ENCODE measurements at places on chromosomes 3 and 15.
A peak's percentile ranks its signal among the peaks of the same experiment; 100 is the strongest.

GRCh38 chr3:120169407-120169806 lies 75.2 kb upstream of the GSK3B start:
- DNase-seq = no peak

- DNase-seq = no peak
These were observed 92.0 kb downstream of the ZPLD1 start for GRCh38 chr3:102526865-102527264.

DNA sequence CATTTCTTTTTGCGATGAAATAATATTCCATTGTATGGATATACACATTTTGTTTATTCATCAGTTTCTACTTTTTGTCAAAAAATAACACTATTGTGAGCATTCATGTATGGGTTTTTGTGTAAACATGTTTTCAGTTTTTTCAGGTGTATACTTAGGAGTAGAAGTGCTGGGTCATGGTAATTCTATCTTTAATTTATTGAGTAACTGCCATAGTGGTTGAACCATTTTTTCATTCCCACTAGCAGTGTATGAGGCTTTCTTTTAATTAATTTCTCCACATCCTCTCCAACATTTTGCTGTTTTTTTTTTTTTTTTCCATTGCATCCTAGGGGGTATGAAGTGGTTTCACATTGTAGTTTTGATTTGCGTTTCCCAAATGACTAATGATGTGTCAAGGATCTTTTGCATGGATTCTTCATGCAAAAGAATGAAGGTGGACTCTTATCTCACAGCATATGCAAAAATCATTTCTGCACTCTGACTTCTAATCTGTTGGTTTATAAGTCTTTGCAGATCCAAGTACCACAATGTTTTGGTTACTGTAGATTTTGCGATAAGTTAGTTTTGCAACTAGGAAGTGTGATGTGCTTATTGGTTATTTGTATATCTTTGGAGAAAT lies 12.6 kb downstream of the ATP2C1 start:
- DNase-seq = peak; percentile 39

- DNase-seq = no peak
These were observed 3.5 kb upstream of the ROPN1B start for GRCh38 chr3:125965505-125965904.

- no peak for DNase-seq
These were observed 136.3 kb upstream of the PRR20G start for GRCh38 chr3:127423856-127424765.

GRCh38 chr3:48756640-48757039 lies 39.6 kb upstream of the IP6K2 start:
- no peak for DNase-seq

DNA sequence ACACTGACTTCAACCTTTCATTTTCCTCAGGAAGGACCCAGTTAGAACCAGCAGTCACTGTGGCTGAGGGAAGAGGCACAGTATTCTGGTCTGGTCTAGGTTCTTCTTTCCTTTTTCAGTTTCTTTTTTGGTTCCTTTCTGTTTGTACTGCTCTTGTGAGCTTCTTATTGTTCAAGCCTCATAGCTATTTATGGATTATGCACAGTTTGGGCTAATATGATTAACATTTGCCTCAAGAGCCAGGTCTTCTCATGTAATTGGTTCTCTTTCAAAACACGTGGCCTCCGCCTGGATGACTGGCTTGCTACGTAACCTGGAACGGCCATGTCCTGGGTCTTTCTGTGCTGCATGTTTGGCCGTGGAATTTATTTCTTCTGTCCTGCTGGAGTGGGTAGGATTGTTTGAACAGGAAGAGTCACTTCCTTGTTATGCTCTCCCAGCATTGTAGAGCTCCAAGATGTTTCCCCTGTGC lies 43.3 kb downstream of the RBMS3 start:
- peak; percentile 76 for DNase-seq

DNA sequence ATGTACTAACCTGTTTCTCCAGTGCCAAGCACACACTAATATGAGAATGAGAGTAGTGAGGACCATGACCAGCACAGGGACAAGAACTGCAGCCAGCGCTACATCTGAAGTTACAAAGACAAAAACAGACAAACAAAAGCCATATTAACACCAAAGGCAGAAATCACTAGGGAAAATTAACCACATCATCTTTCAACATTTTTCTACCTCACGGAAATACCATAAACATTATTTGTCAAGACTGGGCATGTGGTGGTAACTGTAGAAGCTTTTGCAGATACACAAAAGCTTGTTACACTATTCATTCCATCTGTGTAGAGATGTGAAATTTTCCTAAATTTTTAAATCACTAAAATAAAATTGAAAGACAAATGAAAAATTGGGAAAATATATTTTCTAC lies 44.9 kb downstream of the ST3GAL6 start:
- DNase-seq = no peak

- DNase-seq = peak; percentile 66
These were observed 9.5 kb upstream of the SEMA7A start for GRCh38 chr15:74443100-74443909.

DNA sequence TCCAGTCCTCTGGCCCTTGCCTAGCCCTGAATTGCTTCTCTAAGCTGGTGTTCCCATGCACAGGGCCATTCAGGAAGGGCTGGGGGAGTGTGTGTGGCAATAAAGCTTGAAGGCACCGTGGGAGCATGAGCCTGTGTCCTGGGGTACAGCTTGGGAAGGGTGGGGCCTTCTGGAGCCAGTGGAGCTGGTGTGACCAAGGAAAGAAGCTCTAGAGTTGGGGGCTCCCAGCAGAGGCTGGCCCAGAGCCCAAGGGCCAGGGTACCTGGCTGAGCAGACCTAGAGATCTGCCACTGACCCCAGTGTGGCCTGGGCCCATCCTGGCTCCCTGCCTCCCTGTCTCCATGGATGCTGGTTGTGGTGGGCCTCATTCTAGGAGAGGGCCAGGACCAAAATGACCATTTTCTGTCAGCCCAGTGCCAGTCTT lies 8.1 kb downstream of the ABTB1 start:
- DNase-seq = no peak

- DNase-seq = no peak
These were observed 326.5 kb downstream of the CGGBP1 start for GRCh38 chr3:87732294-87732693.

GRCh38 chr3:16897254-16897926 lies 12.6 kb downstream of the PLCL2 start:
- no peak for DNase-seq

GRCh38 chr3:195249057-195249770 lies 21.7 kb downstream of the XXYLT1 start:
- DNase-seq = no peak

GRCh38 chr15:41921639-41922038 lies 27.8 kb upstream of the SPTBN5 start:
- no peak for DNase-seq

DNA sequence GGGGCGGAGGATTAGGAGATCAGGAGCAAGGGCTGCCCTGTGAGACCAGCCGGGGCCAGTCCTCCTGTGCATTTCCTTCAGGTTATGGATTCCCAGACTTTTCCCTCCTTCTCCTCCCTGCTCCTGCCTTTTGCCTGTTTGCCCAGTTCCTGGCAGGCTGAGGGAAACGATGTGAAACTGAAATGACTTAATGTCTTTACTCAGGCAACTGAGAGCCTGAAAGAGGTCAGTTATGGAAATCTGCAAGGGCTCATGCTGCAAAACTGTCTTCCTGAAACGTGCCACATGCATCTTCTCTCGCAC lies 57.2 kb downstream of the MESD start:
- no peak for DNase-seq

GRCh38 chr15:68383161-68384074 lies 48.5 kb downstream of the ITGA11 start:
- peak; percentile 64 for DNase-seq

DNA sequence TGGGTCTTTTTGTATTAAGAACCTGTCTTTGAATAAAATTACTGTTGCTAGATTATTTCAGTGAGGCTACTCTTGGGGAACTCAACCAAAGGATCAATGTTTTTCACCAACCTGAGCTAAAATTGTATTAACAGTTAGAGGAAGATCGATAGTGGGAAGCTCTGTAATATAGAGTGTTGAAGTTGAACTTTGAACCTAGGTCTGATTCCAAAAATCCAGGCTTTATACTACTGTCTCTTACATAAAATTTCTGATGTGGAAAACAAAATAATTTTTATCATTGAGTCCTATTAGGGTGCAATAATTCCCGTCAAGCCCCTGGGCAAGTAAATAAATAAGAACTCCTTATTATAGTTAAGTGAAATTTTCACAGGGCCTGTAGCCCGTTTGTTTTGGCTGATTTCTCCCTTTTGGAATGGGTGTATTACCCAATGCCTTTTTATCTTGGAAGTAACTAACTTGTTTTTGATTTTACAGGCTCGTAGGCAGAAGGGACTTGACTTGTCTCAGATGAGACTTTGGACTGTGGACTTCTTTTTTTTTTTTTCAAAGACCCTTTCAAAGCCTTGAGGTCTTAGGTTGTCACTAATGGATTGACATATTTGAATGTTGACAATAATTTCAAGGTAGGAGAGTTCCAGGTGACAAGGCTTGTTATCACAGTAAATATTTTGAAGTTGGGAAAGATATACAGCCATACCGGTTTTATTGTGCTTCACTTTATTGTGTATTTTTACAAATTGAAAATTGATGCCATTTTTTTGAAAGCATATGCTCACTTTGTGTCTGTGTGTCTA lies 276.1 kb downstream of the NFKBIZ start:
- no peak for DNase-seq

DNA sequence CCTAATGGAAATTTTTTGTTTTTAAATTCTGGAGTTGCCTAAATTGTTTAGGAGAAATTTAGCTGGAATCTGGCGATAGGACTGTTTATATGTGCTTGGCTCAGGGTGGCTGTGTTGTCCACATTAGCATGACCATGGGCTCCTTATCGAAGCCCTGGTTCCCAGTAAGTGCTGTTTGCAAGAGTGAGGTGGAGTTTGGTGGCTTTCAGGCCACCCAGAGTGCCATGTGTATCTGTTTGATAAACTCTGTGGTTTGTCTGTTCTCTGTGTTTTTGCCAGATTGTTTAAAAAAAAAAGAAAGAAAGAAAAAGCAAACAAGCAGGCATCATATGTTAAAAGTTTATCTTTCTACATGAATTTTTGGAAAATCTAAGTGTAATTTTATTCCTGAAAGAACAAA lies 51.5 kb downstream of the PLCL2 start:
- DNase-seq = no peak

- no peak for DNase-seq
These were observed 15.6 kb upstream of the IGSF10 start for GRCh38 chr3:151476344-151477018.

DNA sequence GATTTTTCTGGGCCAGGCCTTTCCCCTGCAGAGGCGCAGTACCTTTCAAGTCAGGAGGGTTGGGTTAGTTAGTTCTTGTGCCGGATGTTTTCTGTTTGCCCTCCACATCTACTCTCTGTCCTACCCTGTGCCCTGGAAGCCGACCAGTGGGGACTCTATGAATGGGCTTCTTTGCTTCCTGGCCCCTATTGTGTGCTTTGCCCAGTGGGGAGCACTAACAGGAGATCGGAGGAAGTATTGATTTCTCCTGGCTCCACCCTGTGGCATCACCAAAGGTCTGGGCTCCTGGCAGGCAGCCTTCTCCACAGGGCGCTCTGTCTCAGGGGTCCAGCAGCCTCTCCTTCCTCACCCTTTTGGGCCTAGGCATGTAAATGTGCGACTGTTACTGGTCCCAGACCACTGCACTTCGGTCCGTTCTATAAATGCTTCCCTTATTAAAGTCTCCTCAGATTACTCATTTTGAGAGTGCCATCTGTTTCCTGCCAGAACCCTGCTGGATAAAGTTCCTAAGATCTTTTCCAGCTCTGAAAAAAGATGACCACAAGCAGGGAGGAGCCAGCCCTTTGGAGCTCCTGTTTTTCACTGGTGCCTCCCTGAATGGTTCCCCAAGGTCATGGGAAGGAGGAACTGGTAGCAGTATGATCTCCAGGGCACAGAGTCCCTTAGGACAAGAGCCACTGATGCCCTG lies 44.5 kb downstream of the CTDSPL start:
- peak; percentile 59 for DNase-seq

DNA sequence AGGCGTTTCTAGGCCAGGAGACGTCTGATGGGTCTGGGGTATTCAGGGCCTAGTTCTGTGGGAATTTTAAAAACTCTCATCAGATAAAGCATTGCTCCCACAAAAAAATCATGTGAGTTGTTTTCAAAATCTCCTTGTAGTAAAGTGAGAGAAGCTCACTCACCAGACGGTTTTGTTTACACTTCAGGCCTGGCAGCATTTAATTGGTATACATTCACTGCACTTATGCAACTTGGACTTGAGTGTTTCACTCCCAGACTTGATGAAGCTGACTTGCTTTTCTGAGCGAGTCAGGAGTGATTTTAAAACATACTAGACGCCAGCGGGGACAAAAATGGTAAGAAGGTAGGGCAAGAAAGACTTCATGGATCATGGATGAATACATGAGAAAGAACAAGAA lies 75.2 kb downstream of the SLCO3A1 start:
- no peak for DNase-seq

DNA sequence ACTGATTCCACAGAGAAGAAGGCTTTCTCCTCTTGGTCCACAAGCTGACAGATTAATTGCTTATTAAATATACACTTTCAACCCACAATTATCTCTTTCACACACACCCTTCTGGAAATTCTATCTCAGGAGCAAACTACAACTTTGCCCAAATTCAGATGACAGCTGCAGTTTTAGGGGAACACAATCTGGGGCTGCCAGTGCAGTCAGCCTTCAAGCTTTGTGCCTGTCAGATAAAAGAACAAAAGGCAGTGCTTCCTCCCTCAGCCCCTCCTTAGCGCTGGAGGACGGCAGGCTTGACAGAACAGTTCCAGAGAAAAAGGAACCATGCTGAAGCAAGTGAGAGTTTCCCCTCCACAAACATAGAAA lies 99.6 kb downstream of the TMCC1 start:
- no peak for DNase-seq

GRCh38 chr15:91073077-91073476 lies 27.0 kb upstream of the SV2B start:
- no peak for DNase-seq
